CD4-positive, alpha-beta T cell treated with Interferon alpha-2 for 1 hour (primary cell): ENCODE measurements at places on chromosomes 5 and 9.

GRCh38 chr9:2720179-2720654, 2.9 kb downstream of the KCNV2 start:
- DNase-seq = no peak

GRCh38 chr9:113632776-113633590, 169.5 kb downstream of the RGS3 start:
- no peak for DNase-seq

DNA sequence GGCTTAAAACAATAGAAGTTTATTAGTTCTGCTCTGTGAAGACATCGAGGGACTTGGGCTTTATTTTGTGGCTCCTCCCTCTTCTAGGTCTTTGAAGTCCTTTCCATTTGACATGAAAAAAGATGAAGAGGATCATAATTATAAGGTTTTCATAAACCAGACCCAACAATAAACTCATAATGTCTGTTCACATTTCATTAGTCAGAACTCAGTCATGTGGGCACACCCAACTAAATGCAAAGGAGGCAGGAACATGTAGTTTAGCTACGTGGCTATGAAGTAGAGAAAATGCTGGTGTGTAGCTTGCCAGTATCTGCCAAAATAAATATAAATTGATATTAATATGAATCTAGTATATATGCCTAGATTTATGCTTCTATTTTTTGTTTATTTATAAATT, 393.9 kb upstream of the C9orf72 start:
- no peak for DNase-seq

DNA sequence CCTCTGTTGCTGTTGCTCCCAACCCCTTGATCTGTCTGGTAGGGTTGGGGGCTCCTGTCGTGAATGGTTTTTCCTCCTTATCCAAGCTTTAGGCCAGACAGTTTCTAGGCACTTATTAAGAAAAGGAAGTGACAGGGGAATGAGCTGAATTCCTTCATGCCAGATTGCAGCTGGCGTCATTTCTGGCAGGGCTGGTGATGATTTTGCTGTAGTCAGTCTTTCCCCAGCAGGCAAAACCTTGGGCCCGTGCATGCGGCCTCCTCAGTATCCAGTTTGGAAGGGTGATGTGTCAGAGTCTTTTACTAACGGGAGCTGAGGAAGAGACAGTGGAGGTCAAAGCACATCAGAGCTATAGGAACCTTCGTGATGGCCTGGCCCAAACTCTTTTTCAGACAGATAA, 58.8 kb downstream of the COL27A1 start:
- DNase-seq = no peak

GRCh38 chr9:127723444-127723843, 7.6 kb downstream of the TTC16 start:
- no peak for DNase-seq

DNA sequence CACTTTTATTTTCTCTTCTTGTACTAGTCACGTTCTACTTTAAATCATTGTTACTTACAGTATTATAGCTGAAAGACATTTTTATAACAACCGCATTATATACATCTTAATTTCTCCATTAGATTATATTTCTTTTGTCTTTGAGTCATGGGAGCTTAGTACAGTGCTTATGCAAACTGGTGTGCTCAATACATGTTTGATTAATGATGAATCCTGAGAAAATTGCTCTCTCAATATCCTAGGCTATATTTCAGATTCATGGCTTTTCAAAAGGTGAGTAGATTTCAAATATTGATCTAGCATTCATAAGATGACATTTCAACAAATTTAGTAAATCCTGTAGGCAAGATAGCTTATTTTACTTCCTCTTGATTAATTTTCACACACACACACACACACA, 102.2 kb upstream of the FST start:
- no peak for DNase-seq

DNA sequence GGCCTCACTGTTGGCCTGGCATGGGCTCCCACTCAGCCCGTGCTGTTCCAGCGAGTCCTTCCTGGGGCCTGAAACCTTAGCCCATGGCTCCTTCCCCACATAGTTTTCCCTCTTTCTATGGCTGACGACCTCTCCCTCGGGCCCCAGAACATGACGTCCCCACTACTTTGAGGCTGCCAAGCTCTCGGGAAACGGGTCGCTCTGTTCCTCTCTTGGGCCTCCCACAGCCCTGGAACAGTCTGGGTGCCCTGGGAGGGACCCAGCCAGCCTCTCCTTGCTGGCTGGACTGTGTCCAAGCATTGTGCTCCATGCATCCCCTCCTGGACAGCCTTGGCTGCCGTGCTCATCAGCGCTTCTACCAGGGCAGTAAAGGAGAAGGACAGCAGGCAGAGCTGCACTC, 118.3 kb downstream of the SYK start:
- no peak for DNase-seq

GRCh38 chr5:169695919-169696490, 58.9 kb downstream of the DOCK2 start:
- DNase-seq = no peak

GRCh38 chr5:40405996-40406740, 273.5 kb upstream of the PTGER4 start:
- DNase-seq = peak; percentile 77

DNA sequence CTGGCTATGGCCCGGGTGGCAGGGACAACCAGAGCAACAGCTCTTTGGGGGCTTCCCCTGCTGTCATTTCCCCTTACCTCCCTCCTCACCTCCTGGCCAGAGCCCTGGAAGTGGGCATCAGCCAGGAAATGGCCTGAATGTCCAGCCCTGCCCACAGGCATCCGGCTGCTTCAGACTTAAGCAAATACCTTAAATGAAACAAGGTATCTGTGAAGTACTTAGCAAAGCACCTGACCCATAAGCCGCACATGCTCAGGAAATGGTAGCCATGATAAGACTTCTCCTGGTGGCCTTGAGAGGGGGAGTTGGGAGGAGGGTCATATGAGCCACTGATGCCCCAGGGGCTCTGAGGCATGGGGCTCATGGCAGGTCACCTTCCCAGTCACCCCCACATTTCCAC, 43.8 kb downstream of the CAMK2A start:
- no peak for DNase-seq

DNA sequence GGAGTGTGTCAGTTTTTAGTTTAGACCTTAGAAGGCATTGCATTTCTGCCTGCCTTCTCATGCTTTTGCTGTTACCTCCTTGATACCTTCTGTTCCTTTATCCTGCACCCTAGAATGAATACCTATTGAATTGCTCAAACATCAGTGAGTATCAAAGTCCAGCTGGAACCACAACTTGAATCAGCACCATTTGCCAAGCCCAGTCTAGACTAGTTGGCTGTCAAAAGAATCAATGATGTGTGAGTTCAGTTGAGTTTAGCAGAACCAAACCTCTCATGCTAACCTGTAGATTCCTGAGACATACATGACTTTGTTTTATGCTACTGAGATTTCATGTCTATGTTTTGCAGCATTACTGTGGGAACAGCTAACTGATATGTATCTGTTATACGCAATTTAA, 116.6 kb downstream of the FAM170A start:
- no peak for DNase-seq

DNA sequence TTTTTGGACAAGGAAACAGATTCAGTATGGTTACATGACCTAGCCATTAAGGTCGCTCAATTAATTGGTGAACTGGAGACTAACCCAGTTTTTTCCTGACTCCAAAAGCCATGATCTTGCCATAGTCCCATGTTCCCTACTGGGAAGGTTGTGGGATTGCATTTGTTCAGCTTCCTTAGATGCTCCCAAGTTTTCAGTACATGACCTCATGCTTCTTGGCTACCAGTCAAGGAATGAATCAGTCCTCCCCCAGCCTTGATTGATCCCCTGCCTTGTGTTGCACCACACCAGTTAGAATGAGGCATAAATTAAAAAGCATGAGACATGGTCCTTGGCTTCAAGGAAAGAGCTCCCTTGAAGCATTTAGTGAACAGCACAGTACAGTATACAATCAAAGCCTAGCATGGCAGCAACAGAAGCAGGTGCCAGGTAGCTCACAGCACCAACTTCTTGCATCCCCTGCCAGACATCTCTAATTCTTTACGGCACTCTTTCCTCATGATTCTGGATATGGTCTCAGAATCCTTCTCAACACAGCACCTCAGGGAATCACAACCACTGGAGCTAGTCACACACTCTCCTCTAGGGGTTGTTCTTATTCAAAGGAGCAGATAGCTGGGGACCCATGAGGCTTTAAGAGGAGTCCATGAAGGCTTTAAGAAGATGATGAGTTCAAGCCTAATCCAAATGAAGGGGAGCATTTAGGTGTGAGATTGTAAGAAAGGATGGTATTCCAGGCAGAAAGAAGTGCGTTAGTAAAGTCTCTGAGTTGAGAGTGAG, 295.5 kb upstream of the CLINT1 start:
- no peak for DNase-seq

GRCh38 chr5:160036243-160036642, 27.3 kb downstream of the TTC1 start:
- DNase-seq = no peak
